Activated CD4-positive, alpha-beta T cell treated with anti-CD3 and anti-CD28 coated beads for 48 hours (primary cell): ENCODE measurements at places on chromosomes 11 and 22.

DNA sequence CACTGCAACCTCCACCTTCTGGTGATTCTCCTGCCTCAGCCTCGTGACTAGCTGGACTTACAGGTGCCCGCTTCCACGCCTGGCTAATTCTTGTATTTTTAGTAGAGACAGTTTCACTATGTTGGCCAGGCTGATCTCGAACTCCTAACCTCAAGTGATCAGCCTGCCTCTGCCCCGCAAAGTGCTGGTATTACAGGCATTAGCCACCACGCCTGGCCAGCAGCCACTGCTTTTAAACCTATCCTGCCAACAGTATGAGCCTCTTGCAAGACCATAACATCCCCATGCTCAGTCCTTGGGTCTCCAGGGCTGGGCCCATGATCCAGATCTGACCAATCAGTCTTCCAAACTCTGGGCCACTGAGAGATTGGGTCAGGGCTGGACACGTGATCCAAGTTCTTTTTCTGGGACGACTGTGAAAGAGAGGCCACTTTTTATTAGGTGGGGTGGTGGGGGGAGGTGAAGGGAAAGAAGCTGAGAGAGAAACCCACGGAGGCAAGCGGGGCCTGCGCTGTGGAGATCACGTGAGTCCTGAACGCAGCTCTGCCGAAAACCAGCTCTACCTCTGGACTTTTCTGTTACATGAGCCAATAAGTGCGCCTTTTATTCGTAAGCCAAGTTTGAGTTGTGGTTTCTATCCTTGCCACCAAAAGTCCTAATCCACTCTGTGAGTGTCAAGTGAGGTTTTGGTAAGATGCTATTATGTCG, 17.9 kb downstream of the ASPHD2 start:
- no peak for DNase-seq

- peak; percentile 47 for DNase-seq
Measured at GRCh38 chr22:37419969-37420685, 7.2 kb downstream of the ELFN2 start.

DNA sequence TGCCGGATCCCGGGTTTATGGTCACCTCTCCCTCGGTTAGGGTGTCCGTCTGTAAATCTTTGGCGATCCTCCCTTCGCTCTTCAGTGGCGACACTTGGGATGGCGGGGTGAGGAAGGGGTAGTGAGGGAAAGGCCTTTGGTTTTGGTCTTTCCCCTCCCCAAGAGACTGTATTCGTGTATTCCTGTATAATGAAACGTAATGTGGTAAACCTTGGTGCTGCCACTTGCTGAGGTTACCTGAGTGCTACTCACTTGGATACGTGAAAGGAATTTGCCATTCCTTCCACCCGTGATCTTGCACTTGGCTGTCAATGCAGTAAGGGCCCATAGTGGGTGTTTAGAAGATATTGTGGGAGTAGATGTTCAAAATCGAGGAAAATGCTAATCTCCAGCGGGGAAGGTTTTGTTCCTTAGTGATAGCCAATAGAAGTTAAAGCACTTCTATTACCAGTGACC, 578 bp upstream of the NUP160 start:
- DNase-seq: no peak

DNA sequence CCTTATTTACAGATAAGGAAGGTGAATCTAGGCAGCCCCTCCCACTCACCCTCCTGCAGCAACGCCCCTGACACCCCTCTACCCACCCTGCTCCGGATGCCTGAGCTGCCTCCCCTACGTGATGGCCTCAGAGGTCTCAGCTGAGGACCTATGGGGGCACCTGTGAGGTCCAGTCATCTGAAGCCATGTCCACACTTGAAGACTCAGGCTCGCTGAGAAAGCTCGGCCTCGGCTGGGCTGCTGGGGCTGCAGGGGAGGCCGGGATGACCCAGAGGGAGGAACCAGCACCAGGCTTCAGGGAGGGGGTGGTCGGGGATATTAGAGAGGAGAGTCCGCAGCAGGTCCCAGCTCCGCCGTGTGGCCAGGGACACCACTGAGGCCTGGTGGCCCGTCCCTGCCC, 92.8 kb downstream of the BRD1 start:
- DNase-seq: no peak

DNA sequence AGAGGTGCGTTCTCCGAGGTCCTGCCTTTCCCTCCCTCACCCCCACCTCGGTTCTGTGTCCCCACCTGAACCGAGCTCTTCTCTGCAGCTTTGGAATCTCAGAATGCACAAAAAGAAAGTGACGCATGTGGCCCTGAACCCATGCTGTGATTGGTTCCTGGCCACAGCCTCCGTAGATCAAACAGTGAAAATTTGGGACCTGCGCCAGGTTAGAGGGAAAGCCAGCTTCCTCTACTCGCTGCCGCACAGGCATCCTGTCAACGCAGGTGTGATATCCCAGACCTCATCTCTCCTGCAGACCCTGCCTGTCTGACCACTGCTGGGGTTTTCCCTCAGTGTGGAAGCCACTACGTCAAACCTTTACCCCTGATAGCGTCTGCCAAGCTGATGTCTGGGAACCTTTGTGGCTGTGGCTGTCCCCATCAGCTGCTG, 13.9 kb downstream of the ACP2 start:
- peak; percentile 40 for DNase-seq

GRCh38 chr22:30890686-30891442, 77.7 kb downstream of the MORC2 start:
- DNase-seq: peak; percentile 59

DNA sequence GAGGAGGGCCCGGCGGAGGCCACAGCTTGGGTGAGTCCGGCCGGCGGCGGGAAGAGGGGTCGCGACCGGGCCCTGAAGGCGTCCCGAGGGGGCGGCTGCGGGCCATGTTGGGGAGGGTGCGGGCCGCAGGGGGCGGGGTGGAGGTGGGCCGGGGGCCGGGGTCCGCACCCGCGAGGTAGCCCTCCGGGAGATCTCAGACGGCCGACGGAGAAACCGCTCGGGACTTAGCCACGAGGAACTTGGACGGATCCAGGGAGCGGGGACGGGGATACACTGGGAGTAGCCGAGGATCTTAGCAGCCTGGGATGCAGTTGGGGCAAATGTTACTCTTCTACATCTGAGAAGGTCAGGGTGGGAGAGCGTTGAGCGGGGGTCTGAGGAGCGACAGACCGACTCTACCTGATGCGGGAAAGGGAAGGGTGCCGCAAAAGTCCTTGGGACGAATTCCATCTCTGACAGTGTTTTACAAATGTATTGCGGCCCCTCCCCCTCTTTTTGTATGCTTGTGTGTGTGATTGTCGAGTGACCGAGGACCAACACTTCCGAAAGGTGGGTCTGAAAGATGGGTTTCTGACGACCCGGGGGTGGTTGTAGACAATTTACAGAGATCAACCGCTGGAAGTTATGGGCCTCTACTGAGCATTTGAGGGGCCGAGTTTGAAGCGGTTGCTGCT, 658 bp downstream of the STIP1 start:
- DNase-seq: peak; percentile 59

DNA sequence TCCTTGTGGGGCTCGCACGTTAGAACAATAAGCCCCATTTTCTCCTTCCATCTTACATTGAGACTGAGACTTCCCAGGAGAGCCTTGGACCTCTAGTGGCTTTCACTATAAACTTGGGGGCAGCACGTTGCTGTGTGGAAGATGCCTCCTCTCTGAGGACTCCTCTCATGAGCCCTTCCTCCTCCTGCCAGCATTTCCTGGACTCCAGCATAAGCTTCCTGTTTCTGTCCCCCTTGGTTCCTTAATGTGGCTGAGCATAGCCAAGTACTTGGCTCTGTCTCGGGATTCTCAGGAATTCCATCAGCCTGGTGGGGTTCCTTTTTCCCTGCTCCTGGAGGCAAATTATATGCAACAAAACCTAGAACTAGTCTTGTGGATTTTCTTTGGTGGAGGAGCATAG, 38.8 kb upstream of the UBASH3B start:
- no peak for DNase-seq

- no peak for DNase-seq
Measured at GRCh38 chr11:18191376-18191775, 18.7 kb downstream of the MRGPRX4 start.

DNA sequence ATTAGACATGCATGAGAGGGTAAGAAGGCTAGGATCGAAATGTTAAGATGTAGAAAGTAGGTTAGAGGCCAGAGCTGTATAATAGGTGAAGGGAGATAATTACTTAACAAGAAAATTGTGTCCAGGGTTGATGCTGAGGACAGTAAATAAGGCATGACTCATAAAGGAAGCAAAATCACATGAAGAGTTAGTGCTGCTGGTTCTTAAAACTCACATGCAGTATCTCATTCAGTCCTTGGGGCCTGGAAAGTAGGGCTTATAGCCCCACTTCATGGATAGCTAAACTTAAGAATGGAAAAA, 130.2 kb downstream of the NCAM1 start:
- no peak for DNase-seq

GRCh38 chr11:69521457-69521856, 40.0 kb downstream of the LINC01488 start:
- no peak for DNase-seq

DNA sequence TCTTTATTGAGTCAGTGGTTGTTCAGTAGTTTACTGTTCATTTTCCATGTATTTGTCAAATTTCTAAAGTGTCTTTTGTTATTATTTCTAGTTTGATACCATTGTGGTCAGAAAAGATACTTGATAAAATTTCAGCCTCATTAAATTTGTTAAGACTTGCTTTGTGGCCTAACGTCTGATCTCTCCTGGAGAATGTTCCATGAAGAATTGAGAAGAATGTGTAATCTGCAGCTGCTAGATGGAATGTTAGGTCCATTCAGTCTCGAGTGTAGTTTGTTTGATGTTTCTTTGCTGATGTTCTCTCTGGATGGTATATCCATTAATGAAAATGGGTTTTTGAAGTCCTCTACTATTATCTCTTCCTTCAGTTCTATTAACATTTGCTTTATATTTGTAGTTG, 394.7 kb upstream of the ANO5 start:
- no peak for DNase-seq

DNA sequence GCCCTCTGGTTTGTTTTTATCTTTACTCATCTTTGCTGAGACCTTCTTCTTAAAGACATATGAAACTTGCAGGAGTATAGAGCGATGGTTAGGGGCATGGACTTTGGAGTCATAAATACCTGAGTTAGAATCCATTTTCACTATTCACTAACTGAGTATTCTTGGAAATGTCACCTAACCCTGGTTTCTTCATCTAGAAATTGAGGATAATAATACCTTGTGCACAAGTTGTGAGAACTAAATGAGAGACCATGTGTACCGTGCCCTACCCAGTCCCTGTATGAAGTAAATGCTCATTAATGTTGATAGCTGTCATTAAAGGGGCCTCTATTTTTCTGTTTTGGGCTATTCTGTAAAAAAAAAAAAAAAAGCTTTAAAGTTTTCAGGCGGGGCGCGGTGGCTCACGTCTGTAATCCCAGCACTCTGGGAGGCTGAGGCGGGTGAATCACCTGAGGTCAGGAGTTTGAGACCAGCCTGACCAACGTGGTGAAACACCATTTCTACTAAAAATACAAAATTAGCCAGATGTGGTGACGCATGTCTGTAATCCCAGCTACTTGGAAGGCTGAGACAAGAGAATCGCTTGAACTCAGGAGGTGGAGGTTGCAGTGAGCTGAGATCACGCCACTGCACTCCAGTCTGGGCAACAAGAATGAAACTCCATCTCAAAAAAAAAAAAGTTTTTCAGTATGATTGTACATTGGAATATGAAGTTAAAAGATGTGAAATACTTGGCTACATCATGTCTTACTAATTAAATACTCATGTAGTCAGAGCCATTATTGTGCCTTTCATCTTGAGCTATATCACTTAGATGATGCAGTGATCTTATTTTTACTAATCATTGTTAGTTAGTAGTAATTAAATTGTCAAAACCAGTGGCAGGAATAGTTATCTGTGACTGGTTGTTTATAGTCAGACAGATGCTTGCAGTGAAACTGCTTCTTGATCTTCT, 95.0 kb downstream of the AMOTL1 start:
- no peak for DNase-seq

DNA sequence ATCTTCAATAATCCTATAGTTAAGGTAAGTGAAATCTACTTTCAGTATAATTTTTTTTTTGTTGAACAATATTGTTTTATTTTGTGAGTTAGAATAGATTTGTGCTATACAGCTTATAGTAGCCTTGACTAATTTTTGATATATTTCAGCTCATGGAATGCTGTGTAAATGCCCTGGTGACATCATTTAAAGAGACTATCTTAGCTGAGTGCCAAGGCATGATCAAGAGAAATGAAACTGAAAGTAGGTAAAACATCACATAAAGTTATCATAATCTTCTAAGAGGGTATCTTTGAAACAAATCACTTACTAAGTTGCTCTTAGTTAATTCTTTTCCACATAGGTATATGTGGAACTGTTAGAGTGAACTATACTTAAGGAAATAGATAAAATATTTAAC, 51.4 kb upstream of the ACAT1 start:
- no peak for DNase-seq

GRCh38 chr11:102957953-102958352, 2.4 kb upstream of the MMP13 start:
- DNase-seq: no peak

DNA sequence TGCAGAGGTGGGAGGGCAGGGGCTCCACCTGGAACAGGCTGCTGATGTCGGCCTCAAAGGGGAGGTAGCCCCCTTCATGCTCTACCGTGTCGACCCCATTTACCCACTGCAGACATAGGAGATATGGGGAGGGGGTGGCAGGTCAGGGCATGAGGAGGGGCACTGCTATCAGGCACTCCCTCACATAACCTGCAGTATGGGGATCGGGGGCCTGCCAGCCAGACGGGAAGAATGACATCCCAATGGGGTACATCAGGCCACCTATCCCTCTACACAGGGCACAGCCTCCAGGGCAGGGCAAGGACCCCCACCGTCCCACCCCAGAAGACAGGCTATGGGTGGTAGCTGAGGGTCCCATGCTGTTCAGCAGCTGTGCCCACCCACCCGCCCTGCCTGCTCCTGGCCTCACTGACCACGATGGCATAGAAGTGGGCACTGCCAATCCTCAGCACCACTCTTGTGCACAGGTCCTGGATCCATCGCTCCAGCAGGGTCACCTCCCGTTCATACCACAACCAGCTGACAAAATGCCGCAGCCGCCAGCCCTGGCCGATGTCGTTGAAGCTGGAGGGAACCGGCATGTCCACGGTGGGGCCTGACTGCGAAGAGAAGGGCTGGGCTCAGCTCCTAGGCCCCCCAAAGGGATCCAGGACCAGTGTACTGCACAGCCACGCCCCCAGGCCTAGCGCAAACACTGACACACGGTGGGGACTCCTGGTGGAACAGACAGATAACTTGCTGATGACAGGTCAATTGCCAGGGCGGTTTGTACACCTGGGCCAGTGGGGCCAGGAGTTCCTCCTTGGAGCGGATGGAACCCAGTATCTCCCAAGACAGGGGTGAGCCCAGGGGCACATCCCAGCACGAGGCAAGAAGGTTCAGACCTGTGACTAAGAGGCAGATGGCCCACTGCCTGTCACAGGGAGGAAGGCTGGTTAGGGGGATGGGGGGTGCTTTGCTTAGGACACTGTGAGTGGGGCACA, 24.1 kb downstream of the RGL4 start:
- no peak for DNase-seq

GRCh38 chr22:47298017-47298785, 535.8 kb downstream of the TBC1D22A start:
- no peak for DNase-seq

DNA sequence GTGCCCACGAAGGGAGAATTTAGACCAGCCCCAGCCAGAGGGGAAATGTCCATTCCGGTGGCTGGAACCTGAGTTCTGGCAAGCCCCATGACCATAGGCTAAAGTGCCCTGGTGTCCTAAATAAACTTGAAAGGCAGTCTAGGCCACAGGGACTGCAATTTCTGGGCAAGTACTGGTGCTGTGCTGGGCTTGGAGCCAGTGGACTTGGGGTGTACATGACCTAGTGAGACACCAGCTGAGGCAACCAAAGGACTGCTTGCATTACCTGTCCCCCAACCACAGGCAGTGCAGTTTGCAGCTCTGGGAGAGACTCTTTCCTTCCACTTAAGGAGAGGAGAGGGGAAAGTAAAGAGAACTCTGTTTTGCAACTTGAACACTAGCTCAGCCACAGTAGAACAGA, 23.7 kb downstream of the RRP8 start:
- no peak for DNase-seq
